Testis (tissue), 5 donors: ENCODE measurements at places on chromosomes 3 and 15.
A peak's percentile ranks its signal among the peaks of the same experiment; 100 is the strongest.

- no peak for DNase-seq
Observed at GRCh38 chr3:8942115-8942514, 21.2 kb downstream of the RAD18 start.

DNA sequence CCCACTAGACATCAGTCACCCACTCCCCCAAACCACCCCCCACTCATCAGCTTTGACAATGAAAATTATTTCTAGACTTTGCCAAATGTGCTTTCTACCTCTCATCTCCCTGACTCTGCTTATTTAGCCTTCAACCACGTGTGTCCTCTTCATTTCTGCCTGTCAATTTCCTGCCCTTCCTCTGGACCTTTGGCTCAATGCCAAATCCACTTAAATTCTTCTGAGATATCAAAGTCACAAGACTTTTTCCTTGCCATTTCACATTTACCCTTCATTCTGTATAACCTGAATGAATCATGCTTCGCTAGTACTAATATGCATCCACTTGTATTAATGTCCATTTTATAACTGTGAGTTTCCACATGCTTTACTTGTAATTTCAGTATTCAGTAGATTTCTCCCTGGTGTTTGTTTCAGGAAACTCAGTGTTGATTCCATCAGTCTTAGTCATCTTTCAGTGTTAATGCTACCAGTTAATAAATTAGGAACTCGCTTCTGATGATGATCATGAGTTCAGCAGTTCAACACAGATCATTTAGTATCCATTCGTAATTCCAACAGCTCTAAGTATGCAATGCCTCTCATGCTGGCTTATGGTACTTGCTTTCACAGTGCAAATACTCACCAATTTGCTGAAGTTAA, 128.2 kb upstream of the OSTN start:
- DNase-seq = no peak

- no peak for DNase-seq
Observed at GRCh38 chr15:94673801-94674200, 442.4 kb downstream of the MCTP2 start.

GRCh38 chr3:62823461-62824050, 51.7 kb downstream of the CADPS start:
- DNase-seq = no peak

DNA sequence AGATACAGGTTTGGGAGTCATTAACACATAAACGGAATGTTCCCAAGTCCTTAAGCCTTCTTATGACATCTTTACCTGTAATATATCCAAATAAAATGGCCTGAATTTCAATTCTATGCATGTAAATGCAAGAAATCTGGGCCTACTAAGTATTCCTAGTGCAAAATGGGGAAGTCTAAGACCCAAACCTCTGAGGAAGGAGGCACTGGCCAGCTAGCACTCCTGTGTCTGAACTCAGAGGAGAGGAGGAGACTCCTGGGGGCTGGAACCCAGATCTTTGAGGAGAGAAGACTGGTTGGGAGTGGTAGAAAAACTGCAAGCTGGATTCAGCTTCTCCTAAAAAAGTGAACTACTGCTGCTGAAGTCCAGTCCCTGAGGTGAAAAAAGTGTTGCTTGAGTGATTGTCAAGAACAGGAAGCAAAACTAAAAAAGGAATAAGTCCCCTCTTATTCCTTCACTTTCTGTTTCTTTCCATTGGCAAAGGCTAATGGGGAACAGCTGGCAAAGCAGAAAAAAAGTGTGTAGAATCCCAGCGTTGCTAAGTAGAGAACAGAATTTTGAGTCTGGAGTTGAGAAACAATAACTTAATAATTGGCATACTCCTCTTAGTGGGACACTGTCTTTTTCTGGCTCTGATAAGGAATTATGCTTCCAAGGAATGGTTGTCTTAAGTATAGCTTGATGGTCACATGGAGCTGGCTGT, 54.8 kb upstream of the ATP2C1 start:
- DNase-seq = no peak

DNA sequence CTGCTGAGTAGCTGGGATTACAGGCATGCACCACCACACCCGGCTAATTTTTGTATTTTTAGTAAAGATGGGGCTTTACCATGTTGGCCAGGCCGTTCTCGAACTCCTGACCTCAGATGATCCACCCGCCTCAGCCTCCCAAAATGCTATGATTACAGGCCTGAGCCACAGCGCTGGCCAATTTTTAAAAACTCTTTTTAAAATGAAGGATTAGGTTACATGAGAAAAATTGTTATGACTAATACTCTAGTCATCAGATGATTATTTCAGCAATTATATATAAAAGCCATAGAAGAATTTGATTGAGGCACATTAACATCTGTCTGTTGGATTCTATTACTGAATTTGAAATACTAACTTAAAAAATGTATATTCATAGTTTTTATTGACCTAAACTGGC, 134.1 kb upstream of the MNS1 start:
- DNase-seq = no peak

DNA sequence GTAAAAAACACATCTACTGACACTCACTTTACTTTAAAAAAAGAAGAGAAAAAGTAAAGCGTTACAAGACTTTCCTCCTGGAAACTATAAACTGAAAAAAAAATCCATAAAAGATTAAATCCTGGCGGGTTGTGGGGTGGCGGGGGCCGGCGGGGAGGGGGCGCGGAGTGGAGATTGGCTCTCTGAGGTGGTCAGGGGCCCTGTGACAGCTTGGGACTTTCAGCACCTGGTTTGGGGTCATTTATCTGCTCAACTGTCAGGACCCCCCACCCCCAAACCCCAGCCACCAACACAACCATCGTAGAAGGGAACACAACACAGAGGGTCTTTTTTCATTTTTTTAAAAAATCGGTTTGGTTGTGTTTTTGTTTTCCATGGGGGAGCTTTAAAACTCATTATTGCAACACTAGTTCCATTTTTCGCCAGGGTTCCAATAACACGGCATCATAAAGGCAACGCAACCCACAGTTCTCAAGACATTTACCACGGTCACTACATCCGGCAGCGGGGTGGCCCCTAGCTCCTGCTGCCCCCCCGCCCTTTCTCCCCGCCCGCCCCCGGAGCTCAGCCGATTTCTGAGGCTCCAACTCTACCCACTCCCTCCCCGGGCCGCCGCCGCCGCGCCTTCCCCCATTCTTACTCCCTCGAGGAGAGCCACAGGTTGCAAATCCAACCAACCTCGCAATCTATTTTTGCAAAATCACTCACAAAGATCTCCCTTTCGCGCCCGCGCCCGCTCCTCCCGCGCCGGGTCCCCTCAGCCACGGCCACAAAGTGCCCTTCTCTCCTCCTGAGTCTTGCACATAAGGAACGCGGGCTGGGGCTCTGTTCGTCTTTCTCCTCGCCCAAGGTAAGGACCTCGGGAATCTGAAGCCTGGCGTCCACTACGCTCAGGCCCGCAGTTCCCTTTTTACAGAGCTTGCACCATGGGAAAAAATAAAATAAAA, 1.8 kb downstream of the BCL6 start:
- peak; percentile 79 for DNase-seq

DNA sequence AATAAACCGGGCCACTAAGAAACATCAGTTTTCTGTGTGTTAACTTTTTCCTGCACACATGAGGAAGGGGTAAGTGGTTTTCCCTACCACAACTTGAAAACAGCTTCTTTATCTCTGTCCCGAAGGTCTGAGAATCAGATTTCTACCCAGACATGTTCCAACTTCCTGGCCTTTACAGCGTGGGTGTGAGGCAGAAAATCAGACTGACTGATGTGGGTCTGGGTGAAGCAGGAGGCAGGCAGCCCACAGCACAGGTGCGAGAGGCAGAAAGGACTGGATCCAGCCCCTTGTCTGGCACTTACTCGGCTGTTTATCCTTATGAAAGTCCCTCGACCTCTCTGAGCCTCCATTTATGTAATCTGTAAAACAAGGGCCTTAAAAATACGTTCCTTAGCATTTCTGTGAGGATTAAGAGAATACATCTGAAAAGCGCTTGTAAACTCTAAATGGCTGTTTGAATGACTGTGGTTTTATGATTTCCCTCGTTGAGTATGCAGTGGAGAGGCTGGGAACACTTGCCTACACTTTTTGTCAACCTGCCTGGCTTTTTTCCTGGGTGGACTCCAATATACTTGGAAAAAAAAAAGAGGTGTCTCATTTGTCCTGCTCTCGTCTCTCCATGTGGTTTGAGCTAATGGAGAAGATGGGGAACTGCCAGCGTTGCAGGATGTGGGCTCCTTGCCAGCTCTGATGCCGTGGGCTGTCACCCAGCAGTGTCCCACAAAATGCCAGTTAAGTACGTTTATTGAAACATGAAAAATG, 3.1 kb downstream of the AGBL1 start:
- DNase-seq = no peak

- peak; percentile 25 for DNase-seq
Observed at GRCh38 chr3:72462595-72463011, 385.6 kb downstream of the SHQ1 start.

DNA sequence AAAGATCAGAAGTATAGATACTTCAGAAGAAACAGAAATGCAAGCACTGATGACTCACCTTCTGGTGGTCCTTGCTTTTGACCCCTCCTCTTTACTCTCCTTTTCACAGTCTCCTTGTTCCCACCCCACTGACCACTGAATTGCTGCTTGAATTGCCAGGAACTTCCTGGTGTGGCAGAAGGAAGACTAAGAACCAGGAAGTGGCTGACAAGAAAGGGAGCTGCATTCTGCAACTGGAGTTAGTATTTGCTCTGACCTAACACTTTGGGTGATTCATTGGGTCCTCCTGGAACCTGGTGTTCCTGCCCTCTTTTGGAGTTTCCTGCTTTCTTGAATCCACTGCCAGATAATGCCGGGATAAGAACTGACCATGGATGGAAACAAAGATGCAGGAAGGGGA, 23.0 kb downstream of the KY start:
- DNase-seq = no peak

GRCh38 chr3:127385540-127385870, 97.7 kb upstream of the PRR20G start:
- no peak for DNase-seq

- DNase-seq = no peak
Observed at GRCh38 chr3:136166507-136166906, 29.6 kb downstream of the MSL2 start.

GRCh38 chr3:66403323-66403990, 97.4 kb downstream of the LRIG1 start:
- DNase-seq = peak; percentile 14

GRCh38 chr3:10364806-10365205, 43.9 kb upstream of the SEC13 start:
- DNase-seq = no peak

DNA sequence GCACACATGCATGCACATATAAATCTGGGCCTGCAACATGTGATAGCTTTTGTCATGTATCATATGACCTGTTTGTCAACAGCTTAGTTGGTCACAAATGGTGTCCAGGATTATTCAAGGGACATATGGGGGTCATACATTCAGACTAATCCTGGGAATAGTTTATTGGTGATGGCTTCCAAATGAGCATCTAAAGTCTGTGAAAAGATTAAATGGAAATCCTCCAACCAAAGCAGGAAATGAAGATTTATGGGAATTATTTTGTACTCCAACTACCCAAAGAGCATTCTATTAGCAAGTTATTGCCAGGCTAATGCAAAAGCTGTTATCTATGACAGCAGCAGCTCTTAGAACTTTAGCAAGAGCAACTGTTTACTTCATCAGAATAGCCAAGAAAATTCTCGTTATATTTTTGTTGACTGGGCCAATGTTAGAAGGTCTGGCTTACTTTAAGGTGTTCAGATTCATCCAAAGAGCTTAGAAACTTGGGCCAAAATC, 7.1 kb downstream of the FSTL1 start:
- DNase-seq = no peak

GRCh38 chr3:99637368-99638111, 854 bp upstream of the COL8A1 start:
- peak; percentile 17 for DNase-seq

DNA sequence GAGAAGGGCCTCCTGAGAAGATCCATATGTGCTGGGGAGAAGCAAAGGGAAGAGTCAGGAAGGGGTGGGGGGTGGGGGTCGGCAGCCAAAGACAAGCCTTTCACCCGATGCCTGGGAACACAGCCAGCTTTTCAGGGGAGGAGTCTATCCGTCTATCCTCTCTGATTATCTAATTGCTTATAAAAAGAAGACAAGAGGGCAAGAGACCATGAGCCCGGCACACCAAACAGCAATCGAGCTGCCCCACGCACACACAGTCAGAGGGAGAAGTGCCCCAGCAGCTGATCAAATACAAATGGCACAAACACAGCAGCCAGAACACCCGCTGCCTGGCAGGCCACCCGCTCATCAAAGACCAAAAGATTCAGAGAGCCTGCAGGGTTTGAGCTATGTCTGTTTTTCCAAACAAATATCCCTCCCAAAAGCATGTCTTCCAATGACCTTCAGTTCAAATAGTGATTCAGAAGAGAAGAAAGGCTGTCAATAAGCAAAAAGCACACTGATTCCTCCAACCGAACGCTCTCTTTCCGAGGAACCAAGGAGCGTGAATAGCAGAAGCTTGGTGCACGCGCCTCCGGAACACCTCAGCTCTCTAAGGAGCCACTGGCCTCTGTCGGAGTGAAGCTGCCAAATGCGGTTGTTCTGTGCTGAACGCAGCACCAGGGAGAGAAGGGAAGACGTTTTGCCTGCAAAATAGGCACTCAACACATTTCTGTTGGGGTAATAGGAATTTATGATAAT, 419.2 kb downstream of the OCA2 start:
- no peak for DNase-seq

DNA sequence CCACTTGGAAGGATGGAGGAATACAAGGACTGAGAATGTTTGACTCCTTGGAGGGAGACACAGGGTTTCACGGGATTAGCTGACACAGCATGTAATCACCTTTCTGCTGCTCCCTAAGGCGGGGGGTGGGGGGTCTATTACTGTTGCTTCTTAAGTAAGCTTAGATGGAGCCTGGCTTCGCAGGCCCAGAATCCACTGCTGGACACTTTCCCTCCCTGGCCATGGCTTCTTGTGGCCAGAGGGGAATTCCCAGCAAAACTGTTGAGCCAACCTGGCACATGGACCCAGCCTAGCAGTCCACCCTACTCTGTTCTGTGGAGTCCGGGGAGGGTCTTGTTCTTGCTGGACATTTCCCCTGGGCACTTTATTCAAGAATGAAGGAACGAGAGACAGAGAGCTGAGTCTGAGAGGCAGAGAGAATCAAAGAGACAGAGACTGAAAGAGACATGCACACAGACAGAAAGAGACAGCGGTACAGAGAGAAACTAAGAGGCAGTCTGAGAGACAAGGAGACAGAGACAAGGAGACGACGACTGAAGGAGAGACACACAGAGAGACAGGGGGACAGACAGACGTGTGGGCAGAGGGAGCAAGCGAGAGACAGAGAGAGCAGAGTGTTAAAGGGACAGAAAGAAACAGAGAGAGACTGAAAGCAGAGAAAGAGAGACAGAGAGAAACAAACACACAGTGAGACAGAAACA, 55.6 kb upstream of the DLG1 start:
- no peak for DNase-seq
